WTC11 (cell line): ENCODE measurements at places on chromosomes 13 and 19. TPM values are rescaled to one million over a fixed set of nuclear protein-coding genes. Genes with fewer than 3 reads are reported as not detected.
A peak's percentile ranks its signal among the peaks of the same experiment; 100 is the strongest.

PDX1 gene
- not detected in 3 replicates for total RNA-seq

KLHL1 gene
- not detected in 3 replicates for total RNA-seq

ZNF578 gene
- 21.1 to 26.6 TPM (median 21.9 TPM) in 3 replicates for total RNA-seq

MADCAM1 gene
- total RNA-seq: 3.2 to 4.7 TPM (median 3.9 TPM) in 3 replicates

TEX101 gene
- not detected in 3 replicates for total RNA-seq

GIPR gene
- total RNA-seq: 1.6 to 1.8 TPM (median 1.7 TPM) in 3 replicates

SYT5 gene
- 0.77 to 2.5 TPM (median 1.1 TPM) in 3 replicates for total RNA-seq

TRIP10 gene
- total RNA-seq: 61.5 to 76.6 TPM (median 62.4 TPM) in 3 replicates

HIPK4 gene
- total RNA-seq: 0.21 to 0.31 TPM (median 0.25 TPM) in 3 replicates

TUBA3C gene
- total RNA-seq: not detected in 3 replicates

- DNase-seq: no peak
Measured at GRCh38 chr19:48171710-48172109, 1.2 kb downstream of the ZSWIM9 start.

DNA sequence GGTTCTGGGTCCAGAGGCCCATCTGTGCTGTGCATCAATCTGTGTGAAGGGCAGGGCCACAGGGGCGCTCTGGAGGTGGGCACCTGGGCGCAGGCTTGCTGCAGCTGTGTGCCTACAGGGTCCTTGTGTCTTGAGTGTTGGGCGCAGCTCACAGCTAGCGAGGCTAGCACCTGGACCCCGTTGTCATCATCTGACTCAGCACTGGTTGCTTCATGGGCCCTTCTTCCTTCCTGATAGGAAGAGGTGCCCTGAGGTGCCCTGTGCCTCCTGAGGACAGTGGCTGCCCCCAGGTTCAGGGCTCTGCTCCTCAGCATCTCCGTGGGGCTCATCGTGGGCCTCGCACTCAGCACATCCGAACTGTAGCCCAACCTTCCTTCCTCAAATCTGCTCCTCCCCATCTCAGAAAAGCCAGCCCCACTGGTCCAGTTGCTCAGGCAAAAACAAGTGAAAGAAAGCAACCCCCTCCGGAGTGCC, 54.8 kb downstream of the GATAD2A start:
- DNase-seq: no peak

DNA sequence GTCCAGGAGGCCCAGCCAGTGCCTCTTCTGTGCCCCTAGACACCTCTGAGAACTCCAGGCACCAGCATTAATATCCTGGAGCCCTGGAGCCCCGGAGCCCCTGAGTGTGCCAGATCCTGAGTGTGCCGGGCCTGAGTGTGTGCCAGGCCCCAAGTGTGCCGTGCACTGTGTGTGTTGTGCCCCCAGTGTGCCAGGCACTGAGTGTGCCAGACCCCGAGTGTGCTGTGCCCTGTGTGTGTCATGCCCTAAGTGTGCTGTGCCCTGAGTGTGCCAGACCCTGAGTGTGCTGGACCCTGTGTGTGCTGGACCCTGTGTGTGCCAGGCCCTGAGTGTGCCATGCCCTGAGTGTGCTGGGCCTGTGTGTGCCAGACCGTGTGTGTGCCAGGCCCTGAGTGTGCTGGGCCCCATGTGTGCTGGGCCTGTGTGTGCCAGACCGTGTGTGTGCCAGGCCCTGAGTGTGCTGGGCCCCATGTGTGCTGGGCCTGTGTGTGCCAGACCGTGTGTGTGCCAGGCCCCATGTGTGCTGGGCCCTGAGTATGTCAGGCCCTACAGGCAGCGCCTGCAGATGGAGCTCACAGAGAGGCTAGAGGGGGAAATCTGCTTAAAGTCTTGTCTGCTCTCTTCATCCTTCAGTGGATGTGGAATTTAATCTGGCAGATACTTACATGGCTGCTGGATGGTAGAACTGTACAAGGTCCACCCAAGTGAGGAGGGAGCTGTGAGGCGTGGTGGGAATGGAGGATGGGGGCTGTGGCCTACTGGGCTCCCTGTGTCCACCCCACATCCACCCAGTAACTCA, 53.9 kb downstream of the C13orf46 start:
- peak; percentile 2 for DNase-seq

DNA sequence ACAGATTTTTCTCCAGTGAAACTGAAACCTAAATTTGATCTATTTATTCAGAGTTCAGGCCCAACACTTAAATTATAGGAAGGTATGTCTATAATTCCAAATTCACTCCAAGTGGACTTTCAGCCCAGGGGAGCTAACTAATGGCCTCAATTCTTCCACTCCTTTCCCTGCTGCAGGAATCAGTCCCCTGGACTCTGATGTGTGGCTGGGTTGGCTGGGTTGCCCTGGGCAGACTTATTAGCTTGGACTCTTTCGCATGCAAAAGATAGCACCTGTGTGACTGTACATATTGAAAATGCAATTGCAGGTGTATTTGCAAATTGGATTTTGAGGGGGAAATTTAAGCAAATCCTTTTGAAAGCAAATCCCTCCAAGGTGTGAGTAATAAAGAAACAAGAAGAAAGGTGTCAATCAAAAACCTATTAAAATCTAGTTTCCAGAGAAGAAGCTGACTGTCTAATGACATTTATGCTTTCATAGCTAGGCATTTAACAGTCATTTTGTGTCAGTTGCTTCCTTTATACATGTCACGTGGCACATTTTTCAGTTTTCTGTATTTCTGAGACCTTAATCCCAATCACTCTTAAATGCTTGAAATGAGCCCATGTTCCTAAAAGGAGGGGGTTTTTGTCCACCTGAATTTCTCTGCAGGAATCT, 42.7 kb downstream of the KLF5 start:
- DNase-seq: no peak

- DNase-seq: no peak
Measured at GRCh38 chr19:38685666-38686529, 38.4 kb downstream of the ACTN4 start.

DNA sequence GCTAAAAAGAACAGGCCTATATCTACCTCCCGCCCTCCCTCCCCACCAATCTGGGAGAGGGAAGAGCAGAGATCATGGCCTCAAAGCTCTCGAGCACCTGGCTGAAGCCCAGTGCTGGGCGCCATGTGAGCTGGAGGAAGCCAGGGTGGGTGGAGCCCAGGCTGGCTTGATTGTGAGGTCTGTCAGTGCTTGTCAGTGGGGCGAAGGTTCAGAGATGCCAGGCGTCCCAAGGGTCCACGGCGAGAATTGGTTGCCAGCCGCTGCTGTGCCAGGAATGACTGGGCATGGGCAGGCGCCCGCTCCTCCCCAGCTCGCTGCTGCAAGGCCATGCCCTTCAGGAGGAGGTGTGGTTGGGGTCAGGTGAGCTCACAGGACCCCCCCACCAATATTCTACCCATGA, 11.5 kb downstream of the BEST2 start:
- no peak for DNase-seq

GRCh38 chr19:8569066-8569771, 8.0 kb downstream of the MYO1F start:
- no peak for DNase-seq

DNA sequence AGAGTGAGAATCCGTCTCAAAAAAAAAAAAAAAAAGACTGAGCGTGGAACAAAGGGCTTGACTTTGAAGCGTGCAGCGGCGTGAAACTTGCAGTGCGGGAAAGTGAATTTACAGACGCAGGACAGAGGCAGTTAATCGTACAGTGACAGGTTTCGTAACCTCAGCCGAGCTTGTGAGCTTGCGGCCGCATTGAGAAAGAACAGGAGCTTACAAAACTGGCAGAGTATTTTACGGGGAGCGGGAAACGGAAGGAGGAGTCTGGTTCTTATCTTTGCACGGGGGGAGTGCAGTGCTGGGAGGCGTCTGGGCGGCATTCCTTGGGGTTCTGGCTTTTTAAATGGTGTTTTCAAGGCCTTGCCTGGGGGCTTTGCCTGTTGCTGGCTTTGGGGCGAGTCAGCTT, 6.0 kb upstream of the BSG start:
- DNase-seq: no peak

GRCh38 chr19:4800591-4801081, 9.1 kb downstream of the FEM1A start:
- DNase-seq: no peak

DNA sequence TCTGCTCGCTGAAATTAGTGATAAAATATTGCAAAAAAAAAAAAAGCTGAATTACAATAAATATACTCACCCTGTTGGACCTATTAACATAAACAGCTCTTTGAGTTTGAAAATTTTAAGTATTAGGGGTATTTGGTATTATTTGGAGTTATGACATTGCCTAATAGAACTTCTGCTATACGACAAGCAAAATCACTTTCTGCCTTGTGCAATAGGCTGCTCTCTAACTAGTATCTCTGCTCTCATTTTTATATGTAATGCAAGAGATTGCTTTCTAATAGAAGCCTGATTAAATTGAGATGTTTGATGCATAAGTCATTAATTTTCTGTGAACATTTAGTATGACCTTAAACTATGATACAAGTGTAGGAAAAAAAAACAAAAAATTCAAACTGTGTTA, 5.3 kb downstream of the RGS9BP start:
- DNase-seq: no peak

GRCh38 chr13:27242702-27243101, 8.7 kb upstream of the RPL21 start:
- DNase-seq: no peak

GRCh38 chr19:4081441-4082129, 14.9 kb upstream of the ZBTB7A start:
- DNase-seq: no peak

- no peak for DNase-seq
Measured at GRCh38 chr13:26562512-26562890, 5.0 kb downstream of the WASF3 start.

- peak; percentile 40 for DNase-seq
Measured at GRCh38 chr19:13610039-13610691, 103.9 kb upstream of the CACNA1A start.

GRCh38 chr19:18599485-18599884, 7.1 kb downstream of the CRLF1 start:
- DNase-seq: no peak

GRCh38 chr19:53333066-53333462, 485 bp upstream of the ZNF845 start:
- peak; percentile 65 for DNase-seq

GRCh38 chr13:34343413-34343940, 525.5 kb downstream of the RFC3 start:
- no peak for DNase-seq

DNA sequence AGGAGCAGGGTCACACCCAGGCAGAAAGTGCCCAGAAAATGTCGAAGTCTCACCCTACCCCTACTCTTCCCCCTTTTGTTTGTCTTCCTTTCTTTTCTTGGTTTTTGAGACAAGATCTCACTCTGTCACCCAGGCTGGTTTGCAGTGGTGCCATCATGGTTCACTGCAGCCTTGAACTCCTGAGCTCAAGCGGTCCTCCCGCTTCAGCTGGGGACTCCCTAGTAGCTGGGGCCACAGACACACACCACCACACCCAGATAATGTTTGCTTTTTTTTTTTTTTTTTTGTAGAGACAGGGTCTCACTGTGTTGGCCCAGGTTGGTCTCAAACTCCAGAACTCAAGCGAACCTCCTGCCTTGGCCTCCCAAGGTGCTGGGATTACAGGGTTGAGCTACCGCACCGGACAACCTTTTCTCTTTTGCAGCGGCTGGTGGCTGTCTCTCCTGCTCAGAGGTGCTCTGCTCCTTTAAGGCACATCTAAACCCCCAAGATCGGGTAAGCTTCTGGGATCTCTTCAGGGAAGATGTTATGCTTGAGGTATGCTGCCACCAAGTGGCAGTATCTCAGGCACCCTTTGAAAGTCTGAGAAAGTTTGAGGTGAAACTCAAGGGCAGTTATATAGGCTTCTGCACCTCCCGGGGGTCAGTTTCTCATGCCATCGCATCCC, 22.4 kb upstream of the EBI3 start:
- DNase-seq: no peak

- DNase-seq: no peak
Measured at GRCh38 chr19:14004619-14005348, 1.3 kb downstream of the RFX1 start.

- DNase-seq: no peak
Measured at GRCh38 chr13:43363156-43363953, 340.0 kb downstream of the DNAJC15 start.

GRCh38 chr19:53332484-53332883, 1.1 kb upstream of the ZNF845 start:
- peak; percentile 21 for DNase-seq

- no peak for DNase-seq
Measured at GRCh38 chr19:29372461-29372860, 153.3 kb upstream of the VSTM2B start.

- peak; percentile 16 for DNase-seq
Measured at GRCh38 chr13:74288361-74288911, 154.2 kb upstream of the KLF12 start.
